ELF-1 (cell line): ENCODE measurements at places on chromosomes 6 and 20.
A peak's percentile ranks its signal among the peaks of the same experiment; 100 is the strongest.

DNA sequence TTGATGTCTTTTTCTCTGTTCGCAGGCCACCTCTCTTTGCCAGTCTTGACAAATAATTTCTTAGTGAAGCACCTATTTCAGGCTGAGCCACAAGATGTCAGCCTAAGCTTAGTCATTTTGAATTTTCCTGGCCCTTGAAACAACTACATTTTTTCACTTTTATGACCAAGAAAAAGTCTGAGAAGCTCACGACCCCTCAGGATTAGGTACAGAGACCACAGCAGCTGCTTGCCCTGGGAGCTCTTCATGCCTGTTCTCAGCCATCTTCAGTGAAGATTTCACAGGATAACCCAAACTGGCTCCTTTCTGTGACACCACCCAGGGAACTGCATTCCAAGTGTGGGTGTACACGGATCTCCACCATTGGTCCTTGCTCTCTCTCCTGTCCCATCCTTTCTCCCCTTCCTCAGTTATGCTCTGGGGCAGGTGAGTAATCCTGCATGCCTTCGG lies 38.4 kb upstream of the SPTLC3 start:
- peak; percentile 47 for DNase-seq

DNA sequence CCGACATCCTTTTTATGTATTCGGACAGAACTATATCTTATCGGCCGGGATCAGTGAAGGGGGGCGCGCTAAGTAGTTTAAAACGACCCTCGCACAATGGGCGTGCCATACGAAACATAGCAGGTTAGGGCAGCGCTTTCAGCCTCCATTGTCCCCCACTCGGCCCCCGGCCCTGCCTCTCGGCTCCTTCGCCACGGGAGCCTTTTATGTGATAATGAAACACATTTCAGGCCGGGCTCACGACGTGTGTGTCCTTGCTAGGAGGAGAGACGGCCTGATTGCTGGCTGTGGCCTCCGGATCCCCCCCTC lies 5.3 kb downstream of the FOXA2 start:
- peak; percentile 86 for DNase-seq

- DNase-seq = no peak
These were observed 31.1 kb downstream of the LRFN2 start for GRCh38 chr6:40556023-40556422.

GRCh38 chr6:76481101-76481500 lies 408.6 kb upstream of the IMPG1 start:
- peak; percentile 10 for DNase-seq

- DNase-seq = no peak
These were observed 11.5 kb downstream of the PSMG4 start for GRCh38 chr6:3270258-3270657.

DNA sequence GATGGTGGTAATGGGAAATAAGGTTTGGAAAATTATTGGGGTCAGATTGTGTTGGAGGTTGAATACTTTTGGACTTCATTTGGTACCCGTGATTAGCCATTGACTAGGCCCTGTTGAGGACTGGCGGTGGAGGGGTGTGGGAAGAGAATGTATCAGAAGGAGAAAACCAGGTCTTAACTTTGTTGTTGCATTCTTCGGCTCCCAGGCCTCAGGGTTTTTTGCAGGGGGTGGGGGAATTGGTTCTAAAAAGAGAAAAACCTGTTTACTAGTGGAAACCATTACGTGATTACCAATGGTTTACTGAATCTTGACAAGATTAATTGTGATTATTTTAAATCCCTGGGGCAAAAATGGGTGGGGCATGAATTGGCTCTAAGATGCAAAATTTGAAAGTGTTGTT lies 85.1 kb downstream of the PHF20 start:
- DNase-seq = peak; percentile 89

- DNase-seq = no peak
These were observed 154.2 kb upstream of the RNF24 start for GRCh38 chr20:4169360-4170190.

GRCh38 chr6:4441981-4442434 lies 306.6 kb upstream of the ECI2 start:
- DNase-seq = no peak

DNA sequence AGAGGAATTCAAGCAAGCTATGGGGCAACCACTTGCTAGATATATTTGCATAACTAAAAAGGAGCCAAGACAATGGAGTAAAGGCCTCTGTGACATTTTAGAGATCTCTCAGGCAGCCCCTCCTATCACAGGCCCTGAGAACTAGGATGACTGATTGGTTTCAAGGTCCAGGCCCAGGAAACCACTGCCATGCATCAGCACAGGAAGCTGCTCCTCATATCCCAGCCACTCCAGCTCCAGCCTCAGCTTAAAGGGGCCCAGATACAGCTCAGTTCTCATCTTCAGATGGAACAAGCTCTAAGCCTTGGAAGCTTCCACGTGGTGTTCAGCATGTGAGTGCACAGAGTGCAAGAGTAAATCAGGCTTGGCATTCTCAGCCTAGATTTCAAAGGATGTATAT lies 21.1 kb upstream of the THBS2 start:
- no peak for DNase-seq

DNA sequence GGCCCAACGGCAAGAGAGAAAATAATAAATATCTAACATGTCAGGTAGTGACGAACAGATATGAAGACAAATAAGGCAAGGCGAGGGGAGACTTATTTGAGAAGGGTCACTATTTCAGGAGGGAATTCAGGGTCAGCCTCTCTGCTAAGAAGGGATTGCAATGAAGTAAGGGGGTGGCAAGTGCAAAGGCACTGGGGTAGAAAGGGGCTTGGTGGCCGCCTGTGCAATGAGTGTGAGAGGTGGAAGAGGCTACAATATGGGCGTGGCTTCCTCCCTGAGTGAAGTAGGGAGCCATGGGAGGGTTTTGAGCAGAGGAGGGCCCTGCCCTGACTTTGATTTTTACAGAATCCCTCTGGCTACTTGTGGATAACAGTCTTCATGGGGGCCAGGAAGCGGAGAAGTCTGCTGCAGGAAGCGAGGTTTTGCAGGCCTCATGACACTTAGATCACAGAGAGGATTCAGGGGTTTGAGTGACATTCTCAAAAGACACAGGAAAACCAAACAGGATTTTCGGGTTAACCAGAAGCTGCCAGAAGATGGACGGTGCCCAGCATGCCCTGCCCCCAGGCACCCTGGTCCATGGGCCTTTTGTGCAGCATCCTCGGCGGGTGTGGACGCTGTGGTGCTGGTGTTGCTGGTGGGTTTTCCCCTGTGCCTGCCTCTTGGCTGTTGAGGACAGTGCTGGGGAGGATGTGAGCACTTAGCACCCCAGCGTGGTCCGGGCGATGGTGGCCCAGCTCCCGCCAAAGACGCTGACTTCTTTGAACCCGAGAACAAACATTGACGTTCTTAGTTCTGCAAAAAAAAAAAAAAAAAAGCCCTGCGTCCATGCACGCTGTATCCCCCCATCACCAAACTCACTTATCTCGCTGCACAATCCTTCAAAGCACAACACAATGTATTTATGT lies 124.2 kb upstream of the PTPN1 start:
- DNase-seq = no peak

DNA sequence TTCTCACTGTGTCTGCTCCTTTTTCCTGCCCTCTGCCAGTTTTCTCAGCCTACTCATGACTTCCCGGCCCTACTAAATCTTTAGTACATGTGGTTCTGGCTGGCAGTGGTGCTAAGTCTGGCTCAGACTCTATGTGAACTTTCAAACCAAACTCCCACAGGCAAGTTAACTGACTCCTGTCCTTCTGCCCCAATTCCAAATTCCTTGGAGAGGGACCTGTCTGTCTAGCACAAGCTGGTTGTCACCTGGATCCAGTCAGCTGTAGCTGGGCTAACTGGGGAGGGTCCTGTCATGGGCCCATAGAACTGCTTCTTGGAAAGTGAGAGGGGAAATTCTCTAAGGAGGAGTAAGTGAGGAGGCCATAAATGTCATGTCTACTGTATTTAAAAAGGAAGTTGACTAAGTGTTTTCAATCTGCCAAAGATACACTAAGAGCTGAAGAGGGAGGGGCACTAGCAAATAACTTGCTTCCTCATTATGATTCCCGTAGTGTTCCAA lies 240.1 kb downstream of the KCNQ5 start:
- DNase-seq = no peak

DNA sequence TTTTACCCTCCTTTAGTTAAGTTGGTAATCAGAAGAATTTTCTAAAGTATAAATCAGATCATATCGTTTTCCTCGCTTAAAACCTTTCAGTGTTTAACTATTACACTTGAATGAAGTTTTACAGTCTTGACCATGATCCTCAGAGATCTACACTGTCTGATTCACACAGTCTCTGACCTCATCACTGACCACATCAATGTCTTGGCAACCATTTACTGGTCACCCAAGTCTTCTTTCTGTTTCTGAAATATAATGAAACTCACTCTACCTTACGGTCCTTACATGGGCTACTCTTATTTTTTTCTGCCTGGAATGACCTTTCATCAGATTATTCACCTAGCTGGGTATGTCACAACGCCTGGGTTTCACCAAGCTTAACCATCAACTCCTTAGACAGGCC lies 71.4 kb downstream of the ADGB start:
- no peak for DNase-seq
